BE2C (cell line): ENCODE measurements at places on chromosomes 12 and 14.

- DNase-seq: no peak
Measured at GRCh38 chr12:42468921-42469320, 120.6 kb downstream of the PRICKLE1 start.

GRCh38 chr14:99758872-99759545 is 34.2 kb upstream of the EML1 start:
- no peak for DNase-seq

- no peak for DNase-seq
Measured at GRCh38 chr12:106125351-106126095, 13.2 kb downstream of the NUAK1 start.

- no peak for DNase-seq
Measured at GRCh38 chr12:11133162-11133561, 1.3 kb downstream of the TAS2R30 start.

- no peak for DNase-seq
Measured at GRCh38 chr14:72499746-72500145, 394.2 kb downstream of the DPF3 start.
